ENCODE measurements at places on chromosomes 1 and 21.

DNA sequence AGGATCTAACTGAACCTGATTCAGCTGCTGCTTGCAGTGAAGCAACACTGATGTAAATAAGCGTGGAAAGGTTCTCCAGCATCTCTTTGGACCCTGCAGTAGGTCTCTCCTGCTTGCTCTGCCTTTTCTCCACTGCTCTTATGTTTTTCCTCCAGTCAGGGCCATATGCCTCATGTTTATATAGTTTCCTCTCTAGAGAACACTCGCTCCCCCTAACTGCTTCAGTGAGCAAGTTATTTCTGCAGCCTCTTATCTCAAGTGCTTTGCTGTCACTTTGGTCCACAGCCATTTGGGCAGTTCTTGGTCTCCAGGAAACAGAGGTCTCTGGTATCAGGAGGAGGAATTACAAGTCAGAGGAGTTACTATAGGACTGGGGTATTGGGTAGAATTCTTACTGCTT is 5.3 kb downstream of the PRUNE1 start:
- no peak for DNase-seq

DNA sequence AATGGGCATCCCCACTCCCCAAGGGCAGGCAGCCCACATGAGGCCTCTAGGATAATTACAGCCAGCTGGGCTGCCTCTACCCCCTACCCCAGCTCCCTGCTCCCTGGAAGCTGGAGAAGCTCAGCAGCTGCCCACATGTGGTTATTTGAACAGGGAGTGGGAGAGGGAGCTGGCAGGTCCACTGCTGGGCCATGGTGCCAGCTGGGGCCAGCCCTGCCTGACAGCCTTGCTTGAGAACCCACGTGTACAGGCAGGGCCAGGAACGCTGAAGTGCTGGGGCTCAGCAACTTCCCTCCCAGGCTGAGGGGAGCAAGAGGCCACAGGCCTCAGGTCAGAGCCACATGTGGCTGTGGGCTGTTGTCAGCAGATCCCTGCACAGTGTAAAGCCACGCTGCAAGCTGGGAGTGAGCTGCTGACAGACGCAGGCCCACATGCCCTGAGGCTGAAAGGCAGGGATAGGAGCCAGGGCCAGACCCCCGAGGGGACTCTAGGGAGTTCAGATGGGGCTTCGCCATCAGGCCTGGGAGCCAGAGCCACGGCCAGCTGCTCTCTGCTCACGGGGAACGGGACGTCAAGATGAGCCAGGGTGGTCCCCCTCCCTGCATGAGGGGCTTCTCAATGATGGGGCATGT is 129.0 kb downstream of the SYF2 start:
- no peak for DNase-seq

GRCh38 chr1:180278596-180279395 is 48.7 kb downstream of the LHX4 start:
- DNase-seq: no peak

DNA sequence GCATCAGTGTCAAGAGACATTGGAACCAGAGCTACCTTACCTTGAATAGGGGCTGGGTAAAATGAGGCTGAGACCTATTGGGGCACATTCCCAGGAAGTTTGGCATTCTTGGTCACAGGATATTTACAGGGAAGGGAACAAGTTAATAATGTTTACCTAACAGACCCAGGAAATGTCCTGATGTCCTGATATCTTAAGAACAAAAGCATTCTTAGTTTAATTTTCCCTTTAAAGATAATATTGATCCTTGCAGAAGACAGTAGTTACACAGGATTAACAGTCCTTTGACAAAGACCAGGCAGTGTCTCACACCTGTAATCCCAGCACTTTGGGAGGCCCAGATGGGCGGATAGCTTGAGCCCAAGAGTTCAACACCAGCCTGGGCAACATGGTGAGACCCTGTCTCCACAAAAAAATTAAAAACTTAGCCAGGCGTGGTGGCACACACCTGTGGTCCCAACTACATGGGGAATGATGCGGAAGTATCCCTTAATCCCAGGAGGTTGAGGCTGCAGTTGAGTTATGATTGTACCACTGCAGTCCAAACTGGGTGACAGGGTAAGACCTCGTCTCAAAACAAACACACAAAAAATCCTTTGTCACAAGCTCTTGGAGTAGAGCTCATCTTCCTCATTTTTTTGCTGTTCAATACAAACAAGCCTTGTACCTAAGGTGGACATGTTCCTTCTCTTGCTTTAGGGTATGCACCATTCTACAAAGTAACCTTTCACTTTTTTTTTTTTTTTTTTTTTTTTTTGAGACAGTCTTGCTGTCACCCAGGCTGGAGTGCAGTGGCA is 1.3 kb upstream of the TOMM20 start:
- no peak for DNase-seq

- no peak for DNase-seq
These were observed 25.4 kb upstream of the FMO1 start for GRCh38 chr1:171222936-171223335.

DNA sequence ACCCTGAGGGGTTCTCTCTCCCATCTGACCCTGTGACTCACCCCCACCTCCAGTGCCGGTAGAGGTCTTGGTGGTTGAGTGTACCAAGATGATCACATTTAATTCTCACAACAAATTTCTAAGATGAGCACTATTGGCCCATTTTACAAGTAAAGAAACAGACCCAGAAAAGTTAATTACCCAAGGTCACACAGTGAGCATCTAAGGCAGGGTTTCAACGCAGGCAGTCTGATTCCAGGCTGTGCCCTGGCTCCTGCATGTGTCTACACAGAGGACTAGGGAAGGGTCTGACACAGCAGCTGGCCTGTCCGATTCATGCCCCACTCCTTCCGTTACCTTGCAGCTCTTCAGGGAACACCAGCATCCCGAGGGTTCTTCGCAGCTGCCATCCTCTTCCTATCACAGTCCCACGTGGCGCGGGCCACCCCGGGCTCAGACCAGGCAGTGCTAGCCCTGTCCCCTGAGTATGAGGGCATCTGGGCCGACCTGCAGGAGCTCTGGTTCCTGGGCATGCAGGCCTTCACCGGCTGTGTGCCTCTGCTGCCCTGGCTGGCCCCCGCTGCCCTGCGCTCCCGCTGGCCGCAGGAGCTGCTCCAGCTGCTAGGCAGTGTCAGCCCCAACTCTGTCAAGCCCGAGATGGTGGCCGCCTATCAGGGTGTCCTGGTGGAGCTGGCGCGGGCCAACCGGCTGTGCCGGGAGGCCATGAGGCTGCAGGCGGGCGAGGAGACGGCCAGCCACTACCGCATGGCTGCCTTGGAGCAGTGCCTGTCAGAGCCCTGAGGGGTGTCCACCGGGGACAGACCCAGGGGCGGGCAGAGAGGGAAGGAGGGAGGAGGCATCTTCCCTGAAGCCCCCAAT is 7.5 kb downstream of the NCDN start:
- no peak for DNase-seq

- DNase-seq: no peak
These were observed 16.5 kb downstream of the PLA2G2D start for GRCh38 chr1:20102875-20103274.

DNA sequence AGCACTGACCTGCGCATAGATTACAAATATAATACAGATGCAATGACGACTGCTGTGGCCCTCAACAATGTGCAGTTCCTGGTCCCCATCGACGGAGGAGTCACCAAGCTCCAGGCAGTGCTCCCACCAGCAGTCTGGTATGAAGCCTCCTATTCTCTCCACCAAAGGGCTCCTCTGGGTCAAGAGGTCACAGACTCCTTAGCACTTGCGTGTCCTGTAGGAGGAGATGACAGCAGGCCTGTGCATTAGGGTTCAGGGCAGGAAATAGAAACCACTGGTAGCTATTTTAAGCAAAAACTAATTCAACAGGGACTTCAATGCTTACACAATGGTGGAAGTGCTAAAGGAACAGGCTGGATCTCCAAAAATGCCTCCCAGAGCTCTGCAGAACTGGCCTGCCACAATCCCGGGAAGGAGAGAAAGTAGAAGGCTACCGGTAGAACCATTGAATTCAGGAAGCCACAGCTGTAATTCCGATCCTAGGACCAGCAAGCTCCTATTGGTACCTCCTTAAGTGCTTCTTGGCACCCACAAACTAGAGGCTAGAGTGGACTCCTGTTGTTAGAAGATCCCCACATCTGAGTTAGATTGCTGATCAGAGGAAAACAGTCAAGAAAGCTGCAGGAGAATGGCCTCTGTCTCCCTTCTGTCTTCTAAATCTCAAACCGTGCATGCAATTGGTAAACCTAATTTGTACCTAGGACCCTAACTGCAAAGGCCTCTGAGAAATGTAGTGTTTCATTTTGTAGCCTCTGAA is 12.7 kb upstream of the DYNLT5 start:
- no peak for DNase-seq

DNA sequence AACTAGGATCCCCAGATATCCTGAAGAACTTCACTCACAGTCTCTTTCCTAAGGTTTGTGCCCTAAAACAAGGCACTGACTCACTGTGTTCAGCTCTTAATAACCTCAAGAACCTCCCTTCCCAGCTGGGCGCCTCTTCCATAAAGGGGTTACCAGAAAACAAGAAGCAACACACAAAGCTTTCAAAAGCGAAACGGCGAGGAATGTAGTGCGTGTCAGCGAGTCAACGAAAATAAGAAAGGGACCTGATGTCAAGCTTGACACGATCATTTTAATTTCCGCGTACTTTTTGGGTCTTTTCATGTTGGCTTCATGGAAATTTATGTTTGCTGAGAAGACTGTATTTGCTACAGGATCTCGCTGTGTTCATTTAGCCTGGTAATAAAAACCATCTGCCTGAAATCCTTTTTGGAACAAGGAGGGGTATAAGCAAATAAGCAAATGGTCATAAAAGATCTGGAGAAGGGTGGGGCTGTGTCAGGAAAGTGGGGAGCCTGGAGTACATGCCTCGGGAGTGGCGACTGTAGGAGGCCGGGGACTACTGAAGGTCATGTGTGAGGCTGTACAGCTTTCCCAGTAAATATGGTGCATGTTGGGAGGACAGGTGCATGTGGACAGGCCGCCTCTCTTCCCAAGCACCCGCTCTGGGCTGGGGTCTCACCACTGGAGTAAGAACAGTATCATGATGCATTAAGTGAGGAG is 11.4 kb upstream of the CLDN14 start:
- DNase-seq: no peak

DNA sequence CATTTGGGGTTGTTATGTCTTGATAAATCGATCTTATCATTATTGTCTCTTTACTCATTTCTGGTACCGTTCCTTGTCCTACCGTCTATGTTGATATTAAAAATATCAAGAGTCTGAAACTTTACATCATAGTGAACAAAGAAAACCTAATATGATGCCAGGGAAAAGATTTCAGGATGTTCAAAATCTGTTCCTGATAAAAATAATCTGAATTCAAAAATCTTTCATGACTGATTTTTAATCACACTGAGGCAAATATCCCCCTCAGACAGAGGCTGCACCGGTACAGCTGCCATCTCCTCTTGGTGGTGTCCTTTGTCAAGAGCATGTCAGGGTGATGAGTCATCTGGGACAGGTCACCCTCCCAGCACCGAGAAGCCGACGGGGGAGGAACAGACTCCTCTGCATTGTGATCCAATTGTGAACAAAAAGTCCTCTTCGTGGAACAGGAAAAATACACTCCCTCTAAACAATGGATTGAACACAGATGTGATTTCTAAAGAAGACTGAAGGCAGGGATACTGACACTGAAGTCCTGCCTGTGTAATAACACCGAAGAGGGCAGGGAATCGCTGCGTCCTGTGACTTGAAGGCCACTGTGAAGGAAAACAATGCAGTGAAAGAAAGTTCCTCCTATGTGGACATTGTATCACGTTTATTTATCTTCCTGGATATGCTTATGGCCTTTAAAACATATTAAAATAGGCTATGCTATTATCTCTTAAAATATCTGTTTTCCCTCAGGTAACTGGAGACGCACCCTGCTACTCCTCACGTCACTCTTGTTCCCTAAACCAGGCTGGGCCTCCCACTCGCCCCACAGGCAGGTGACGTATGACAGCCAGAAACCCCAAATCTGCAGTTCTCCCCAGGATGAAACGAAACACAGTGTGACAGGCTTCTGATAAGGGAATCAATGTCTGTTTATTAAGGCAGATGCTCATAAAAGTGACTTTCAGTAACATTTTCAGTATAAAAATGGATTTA is 4.3 kb upstream of the SPATC1L start:
- no peak for DNase-seq

Data from stimulated activated CD8-positive, alpha-beta memory T cell treated with anti-CD3 and anti-CD28 coated beads, Interleukin-4, amount 100 ng/mL, for 4 hours (primary cell).